ENCODE measurements at places on chromosomes 5 and 9. TPM values are rescaled to one million over a fixed set of nuclear protein-coding genes. Genes with fewer than 3 reads are reported as not detected.

SRA1 gene
- polyA plus RNA-seq, result 20.8 TPM

C9 gene
- polyA plus RNA-seq, result 0.81 TPM

SARDH gene
- polyA plus RNA-seq, result not detected

SLC25A2 gene
- polyA plus RNA-seq, result not detected

UGT3A2 gene
- not detected for polyA plus RNA-seq

IL13 gene
- not detected for polyA plus RNA-seq

SPATA31A3 gene
- polyA plus RNA-seq, result not detected

FBP2 gene
- polyA plus RNA-seq, result 83.4 TPM

ZNF346 gene
- polyA plus RNA-seq, result 13.8 TPM

SHC3 gene
- polyA plus RNA-seq, result 0.65 TPM

ZNF883 gene
- polyA plus RNA-seq, result not detected

RASGRF2 gene
- polyA plus RNA-seq, result not detected

SHISAL2B gene
- 0.61 TPM for polyA plus RNA-seq

SLC6A3 gene
- polyA plus RNA-seq, result not detected

C9orf153 gene
- 0.12 TPM for polyA plus RNA-seq

PCDHB11 gene
- polyA plus RNA-seq, result 3.1 TPM

HACD4 gene
- polyA plus RNA-seq, result 4.0 TPM

LCN15 gene
- polyA plus RNA-seq, result 0.21 TPM

BTNL8 gene
- not detected for polyA plus RNA-seq

TRPM6 gene
- polyA plus RNA-seq, result 0.14 TPM

MAMDC4 gene
- polyA plus RNA-seq, result 3.4 TPM

RASGEF1C gene
- 1.9 TPM for polyA plus RNA-seq

STK32A gene
- 0.28 TPM for polyA plus RNA-seq

VLDLR gene
- polyA plus RNA-seq, result 26.2 TPM

SLC6A7 gene
- polyA plus RNA-seq, result 0.62 TPM

GLRA1 gene
- not detected for polyA plus RNA-seq

RLN2 gene
- polyA plus RNA-seq, result 1.4 TPM

COL15A1 gene
- 158 TPM for polyA plus RNA-seq

SLC2A6 gene
- not detected for polyA plus RNA-seq

All from muscle of arm (tissue), 14 donors.